Frontal cortex (tissue), 4 donors: ENCODE measurements at places on chromosomes 13 and 19.

DNA sequence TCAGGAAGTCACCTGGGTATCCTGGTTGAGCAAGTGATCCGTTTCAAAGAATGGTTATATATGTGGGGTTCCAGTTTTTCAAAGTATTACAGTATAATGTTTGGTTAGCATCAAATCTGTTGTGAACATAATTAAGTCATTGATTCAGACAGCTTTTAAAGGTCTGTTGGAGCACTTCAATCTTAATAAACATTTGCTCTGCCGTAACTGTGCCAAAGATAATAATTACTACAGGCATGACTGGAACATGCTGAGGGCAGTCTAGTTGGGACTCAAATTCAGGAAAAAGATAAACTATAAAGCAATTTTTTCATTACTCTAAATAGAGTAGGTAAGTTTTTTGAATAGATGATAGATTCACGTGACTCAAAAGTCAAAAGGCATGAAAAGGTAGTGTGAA, 23.3 kb downstream of the HNRNPM start:
- DNase-seq: no peak

DNA sequence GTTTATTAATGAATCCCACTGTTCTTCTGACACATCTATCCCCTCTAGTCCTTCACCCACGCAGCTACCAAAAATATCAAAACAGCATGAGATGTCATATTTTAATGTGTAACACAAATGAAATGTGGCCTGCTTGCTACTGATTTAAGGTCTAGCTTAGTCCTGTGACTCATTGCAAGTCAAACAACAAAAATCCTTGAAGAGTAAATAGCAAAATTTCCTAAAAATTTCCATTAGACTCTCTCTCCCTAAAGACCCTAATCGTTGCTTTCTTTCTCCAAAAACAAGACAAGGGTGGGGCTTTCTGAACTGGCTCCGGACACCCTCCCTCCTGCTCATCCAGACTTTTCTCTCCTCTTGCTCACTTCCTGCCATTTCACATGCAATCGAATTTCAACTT, 99.9 kb upstream of the IPO5 start:
- no peak for DNase-seq

DNA sequence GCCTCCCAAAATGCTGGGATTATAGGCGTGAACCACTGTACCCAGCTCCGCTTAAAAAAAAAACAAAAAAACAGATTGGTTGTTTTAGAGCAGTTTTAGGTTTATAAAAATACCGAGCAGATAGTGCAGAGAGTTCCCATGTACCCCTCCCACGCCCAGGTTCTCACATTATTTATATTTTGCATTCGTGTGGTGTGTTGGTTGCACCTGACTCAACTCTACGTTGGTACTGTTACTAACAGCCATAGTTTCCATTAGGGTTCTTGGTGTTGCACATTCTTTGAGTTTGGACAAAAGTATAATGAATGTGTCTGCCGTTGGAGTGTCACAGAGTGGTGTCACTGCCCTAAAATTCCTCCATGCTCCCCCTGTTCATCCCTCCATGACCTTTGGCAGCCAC, 29.1 kb downstream of the MYO9B start:
- no peak for DNase-seq

DNA sequence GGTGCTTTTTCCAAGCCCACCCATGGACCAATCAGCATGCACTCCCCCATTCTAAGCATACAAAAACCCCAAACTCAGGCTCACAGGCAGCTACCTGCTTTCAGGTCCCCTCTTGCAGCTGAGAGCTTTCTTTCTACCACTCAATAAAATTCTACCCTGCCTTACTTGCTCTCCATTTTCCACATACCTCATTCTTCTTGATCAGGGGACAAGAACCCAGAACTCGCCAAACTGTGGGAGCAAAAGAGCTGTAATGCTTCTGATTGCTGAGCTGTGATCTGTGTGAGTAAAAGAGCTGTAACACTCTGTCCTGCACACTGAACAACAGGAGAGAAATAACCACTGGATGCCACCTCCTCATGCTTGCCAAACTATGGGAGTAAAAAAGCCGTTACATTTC, 972.1 kb downstream of the SLITRK5 start:
- no peak for DNase-seq

- no peak for DNase-seq
Measured at GRCh38 chr13:74118328-74118727, 15.9 kb downstream of the KLF12 start.
